ENCODE measurements at places on chromosomes 6 and 20.

- no peak for DNase-seq
Measured at GRCh38 chr20:1528811-1529210, 28.7 kb downstream of the SIRPD start.

- no peak for DNase-seq
Measured at GRCh38 chr20:8082989-8083388, 49.1 kb upstream of the PLCB1 start.

DNA sequence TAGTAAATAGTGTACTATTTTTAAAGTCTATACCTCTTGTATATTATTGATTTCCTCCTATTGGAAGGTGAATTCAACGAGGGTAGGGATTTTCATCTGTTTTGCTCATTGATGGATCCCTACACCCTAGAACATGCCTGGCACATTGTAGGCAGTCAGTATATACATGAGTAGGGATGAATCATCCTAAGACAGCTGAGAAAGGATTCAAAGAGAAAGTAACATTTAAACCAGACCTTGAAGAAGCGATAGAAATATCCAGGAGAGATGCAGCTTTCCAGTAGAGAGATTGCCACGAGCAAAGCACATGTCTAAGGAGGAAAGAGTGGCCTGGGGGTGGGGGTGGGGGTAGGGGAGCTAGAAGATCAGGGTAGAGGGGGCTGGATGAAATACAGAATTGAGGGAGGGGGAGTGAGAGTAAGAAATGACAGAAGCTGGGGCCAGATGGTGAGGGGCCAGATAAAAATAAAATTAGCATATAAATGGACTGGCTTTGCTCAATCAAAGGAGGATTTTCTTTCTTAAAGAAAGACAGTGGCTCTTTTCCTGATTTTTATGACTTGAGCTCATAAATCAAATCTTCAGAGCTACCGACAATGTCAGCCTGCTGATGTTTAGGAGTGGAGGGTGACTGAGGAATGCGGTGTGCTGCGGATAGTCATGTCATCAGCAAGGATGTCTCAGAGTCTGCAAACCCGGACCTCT is 168.2 kb downstream of the SAMD5 start:
- DNase-seq = no peak

GRCh38 chr6:2971420-2972218 is at the start of gene SERPINB6:
Gene SERPINB6 (minus strand): TSS chr6:2971567. CDS start chr6:2959332, 12,235 bp downstream.
- peak; percentile 31 for DNase-seq

DNA sequence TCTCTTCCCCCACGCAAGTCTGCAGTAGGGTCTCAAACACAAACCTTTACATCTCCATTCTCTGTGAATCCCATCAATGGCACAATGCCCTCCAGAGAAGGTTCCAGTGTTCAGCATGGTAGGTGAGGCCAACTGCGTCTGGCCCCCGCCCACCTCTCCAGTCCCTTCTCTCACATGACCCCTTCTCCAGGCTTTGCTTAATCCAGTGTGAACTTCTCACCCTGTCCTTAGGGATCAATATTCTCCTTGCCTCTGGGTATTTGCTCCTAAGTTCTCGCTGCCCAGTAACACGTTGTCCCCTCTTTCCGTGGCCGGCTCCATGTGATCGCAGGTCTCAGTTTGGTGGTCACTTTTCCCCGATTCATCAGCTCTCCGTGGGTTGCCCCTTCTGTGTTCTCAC is 225.1 kb upstream of the PMEPA1 start:
- no peak for DNase-seq

DNA sequence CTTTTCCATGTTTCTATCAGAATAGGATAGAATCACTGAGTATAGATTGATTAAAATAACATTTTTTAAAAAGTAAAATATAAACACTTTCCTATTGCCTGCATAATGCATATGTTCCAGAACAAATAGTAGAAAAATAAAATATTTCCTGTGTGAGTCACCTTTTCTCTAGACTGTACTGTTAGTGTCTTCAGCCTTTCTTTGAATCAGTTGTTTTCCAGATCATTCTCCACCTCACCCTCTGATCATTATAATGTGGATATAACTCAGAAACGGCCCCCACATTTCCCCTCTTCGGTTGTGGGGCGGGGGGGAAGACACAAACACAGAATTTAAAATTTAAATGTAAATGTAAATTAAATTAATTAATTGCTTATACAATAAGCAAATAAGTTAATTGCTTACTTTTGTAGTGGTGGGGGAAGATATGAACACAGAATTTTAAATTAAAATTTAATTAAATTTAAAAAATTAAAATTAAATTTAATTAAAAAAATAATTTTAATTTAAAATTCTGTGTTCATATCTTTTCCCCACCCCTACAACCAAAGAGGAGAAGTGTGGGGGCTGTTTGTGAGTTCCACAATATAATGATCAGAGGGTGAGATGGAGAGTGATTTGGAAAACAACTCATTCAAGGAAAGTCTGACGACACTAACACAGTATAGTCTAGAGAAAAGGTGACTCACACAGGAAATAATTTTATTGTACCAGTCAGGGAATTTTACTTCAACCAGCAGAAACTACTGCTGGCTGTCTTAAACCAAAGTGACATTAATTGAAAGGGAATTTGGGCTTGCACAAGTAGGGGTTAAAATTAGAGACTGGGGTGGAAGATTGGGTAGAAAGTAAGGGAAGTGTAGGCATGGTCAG is 37.1 kb upstream of the PROKR2 start:
- no peak for DNase-seq

GRCh38 chr6:77341058-77341986 is 122.0 kb downstream of the HTR1B start:
- DNase-seq = no peak

DNA sequence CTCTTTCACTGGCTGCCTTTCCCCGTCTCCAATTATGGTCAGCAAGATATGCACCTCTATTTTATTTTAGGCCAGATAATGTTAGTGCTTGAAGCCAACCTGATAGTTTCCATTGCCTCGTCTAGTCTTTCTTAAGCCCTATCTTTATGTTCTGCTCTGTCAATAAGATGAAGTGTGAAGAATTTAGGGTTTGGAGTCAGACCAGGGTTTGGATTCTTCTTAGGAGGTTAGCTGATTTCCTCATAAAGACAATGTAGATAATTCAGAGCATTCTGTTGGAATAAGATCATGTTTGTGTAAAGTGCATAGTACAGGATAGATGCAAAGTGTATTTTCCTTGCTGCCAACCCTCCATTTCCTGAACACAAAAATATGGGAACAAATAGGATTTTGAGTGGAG is 43.8 kb downstream of the PKIB start:
- no peak for DNase-seq

- no peak for DNase-seq
Measured at GRCh38 chr6:72617721-72618120, 4.1 kb upstream of the KCNQ5 start.

GRCh38 chr6:40342723-40343122 is 244.4 kb downstream of the LRFN2 start:
- no peak for DNase-seq

DNA sequence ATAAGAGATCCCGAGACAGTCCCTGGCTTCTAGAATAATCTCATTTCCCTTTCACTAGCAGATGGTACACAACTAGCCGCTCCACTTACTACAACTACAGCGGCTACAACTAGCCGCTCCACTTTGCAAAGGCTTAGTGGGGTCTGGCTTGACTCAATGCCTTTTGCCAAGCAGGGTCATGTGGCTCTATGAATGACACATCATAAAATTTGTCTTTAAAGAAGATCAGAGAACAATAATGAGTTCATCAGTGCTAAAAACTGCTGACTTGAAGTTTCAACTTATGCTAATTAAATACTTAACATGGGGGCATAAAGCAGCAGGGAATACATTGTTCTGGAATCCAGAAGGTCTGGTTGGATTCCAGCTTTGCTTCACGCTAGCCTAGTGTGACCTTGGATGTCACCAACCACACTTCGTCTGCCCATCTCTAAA is 2.0 kb upstream of the MICAL1 start:
- DNase-seq = no peak

DNA sequence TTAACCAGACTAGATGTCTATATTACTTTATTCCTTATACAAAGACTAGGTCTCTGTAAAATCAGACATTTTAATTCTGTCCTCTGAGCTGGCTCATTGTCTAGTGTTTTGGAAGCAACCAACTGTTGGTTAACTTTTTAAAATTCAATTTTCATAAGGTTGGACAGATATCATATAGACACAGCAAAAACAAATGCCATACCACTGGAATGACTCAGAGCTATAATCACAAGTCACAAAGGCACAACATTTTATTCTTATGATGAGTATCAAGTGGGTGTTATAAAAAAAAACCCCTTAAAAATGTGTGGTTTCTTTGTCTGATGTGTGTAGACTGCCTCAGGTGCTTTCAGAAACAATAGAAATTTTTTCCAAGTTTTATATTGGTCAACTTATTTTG is 296.2 kb upstream of the MARCKS start:
- no peak for DNase-seq

- DNase-seq = no peak
Measured at GRCh38 chr20:36631646-36632045, 14.3 kb downstream of the SLA2 start.

DNA sequence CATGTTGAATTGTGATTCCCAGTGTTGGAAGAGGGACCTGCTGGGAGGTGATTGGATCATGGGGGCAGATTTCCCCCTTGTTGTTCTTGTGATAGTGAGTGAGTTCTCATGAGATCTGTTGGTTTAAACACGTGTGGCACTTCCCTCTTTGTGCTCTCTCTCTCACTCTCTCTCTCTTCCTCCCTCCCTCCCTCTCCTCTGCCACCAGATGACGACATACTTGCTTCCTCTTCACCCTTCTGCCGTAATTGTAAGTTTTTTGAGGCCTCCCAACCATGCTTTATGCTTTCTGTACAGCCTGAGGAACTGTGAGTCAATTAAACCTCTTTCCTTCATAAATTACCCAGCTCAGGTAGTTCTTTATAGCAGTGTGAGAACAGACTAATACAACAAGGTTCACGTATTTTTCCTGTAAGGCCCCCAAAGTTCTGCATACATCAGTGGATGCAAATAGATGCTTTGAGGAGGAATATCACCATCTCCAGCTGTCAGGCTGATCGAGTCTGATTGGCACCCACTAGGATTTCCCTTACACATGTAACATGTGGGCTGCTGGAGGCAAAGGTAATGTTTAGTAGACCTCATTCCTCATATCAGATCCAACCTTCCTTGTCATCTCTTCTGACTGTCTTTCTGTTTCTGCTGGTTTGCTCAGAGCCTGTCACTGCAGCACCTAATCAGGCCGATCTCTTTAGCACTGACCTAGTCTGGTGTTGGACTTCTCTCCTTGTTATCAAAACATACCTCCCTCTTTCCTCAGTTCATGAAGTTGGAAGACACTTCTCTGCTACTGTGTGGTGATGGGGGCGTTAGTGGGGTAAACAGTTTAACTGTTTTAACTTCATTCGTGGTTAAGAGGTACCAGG is 54.3 kb upstream of the BACH2 start:
- no peak for DNase-seq

- DNase-seq = no peak
Measured at GRCh38 chr20:19742974-19743639, 15.0 kb upstream of the RIN2 start.

- DNase-seq = no peak
Measured at GRCh38 chr20:38132156-38132909, 32.7 kb downstream of the TGM2 start.

GRCh38 chr6:160990847-160991405 is 643 bp upstream of the MAP3K4 start:
- no peak for DNase-seq

- DNase-seq = no peak
Measured at GRCh38 chr6:36113703-36114102, 16.6 kb upstream of the MAPK13 start.

- no peak for DNase-seq
Measured at GRCh38 chr20:32544893-32545840, 40.0 kb downstream of the NOL4L start.

DNA sequence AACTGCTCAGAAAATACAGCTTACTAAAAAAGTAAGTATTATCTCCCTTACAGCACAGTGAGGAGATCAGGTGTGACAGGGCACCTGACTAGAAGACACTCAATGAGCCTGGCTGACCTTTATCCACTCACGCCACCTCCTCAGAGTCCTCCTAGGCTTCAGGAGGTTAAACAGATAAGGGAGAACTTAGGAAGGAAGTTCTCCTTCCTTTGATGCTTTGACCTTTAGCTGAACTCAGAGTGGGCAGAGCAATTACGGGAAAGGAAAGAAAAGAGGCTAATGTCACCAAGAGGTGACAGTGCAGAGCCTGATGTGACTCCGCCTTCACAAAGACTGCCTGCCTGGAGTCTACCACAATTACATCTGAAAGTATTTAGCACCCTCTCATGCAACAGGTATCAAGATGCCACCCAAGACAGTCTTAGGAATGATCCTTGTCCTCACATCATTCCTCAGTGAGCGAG is 36.7 kb downstream of the MAN1A1 start:
- DNase-seq = no peak

DNA sequence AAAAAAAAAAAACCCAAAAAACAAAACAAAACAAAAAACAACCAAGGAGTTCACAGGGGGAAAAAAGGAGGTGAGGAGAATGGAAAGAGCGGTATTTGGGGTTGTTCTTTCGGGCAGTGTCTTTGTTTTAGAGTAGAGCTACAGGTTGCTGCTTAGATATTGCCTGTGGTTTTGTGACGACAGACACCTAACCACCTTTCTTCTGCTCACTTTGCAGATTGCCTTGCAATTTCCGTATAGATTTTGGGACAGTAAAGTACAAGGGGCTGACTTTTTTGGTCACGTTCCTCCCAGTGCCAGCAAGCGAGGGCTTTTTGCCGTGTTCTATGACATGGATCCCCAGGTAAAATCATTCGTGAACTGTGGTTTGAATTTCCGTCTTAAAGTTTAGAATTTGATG is 50.9 kb downstream of the DEK start:
- no peak for DNase-seq

GRCh38 chr6:17600527-17601385 is 654 bp downstream of the FAM8A1 start:
- peak; percentile 27 for DNase-seq

DNA sequence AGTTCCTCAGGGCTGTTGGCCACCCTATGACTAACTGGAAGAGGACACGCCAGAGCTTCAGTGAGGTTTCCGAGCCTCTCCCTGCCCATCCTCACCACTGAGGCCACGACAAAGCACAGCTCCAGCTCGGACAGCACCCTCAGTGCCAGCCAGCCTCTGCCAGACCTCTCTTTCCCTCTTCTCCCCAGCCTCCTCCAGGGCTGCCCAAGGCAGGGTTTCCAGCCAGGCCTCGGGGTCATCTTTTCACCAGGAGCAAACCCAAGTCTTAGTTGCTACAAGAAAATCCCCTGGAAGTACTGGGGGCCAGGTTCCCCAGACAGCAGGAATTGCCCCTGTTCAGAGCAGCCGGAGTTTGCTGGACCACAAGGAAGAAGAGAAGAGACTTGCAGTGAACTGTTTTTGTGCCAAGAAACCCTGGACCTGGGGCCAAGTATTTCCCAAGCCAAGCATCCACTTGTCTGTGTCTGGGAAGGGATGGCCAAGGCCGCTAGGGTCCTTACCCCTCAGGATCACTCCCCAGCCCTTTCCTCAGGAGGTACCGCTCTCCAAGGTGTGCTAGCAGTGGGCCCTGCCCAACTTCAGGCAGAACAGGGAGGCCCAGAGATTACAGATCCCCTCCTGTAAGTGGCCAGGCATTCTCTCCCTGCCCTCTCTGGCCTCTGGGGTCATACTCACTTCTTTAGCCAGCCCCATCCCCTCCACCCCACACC is 41.6 kb downstream of the PLAGL2 start:
- DNase-seq = no peak
